ENCODE measurements at places on chromosomes 1 and 21. TPM values are rescaled to one million over a fixed set of nuclear protein-coding genes. Genes with fewer than 3 reads are reported as not detected.

The LAX1 gene
- not detected for total RNA-seq

The PEAR1 gene
- 13.7 TPM for total RNA-seq

The APCS gene
- not detected for total RNA-seq

The FTCD gene
- total RNA-seq, result 4.1 TPM

The ADCY10 gene
- total RNA-seq, result 0.07 TPM

GRCh38 chr1:117930484-117930883, 945 bp downstream of the WDR3 start:
- peak overlapping the region; percentile 98 for H3K4me3 ChIP-seq
- DNase-seq, result no peak
- peak overlapping the region; percentile 97 for H3K27ac ChIP-seq
- H3K36me3 ChIP-seq, result peaks cover 1% of the 10 kb centered on the region
- no peaks in the 10 kb centered on the region for H3K27me3 ChIP-seq
- H3K4me1 ChIP-seq, result peaks cover 40% of the 10 kb centered on the region

DNA sequence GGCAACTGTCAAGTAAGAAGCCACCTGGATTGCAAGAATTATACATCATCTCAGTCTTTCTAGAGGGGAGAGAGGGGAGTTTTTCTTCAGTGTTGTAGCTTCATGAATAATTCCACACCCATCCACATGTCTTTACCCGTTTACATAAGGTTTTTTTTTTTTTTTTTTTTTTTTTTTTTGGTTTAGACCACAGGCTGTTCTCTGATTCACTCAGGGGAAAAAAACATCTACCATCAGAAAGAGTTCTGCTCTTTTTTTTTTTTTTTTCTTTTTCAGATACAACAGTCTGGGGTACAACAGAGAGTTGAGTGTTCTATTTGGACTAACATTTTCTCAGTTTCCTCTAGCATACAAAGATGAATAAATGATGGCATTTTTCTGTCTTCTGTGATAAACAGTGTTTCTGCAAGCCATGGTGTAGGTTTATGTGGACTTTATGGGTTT, 4.9 kb upstream of the KIF14 start:
- no peaks in the 10 kb centered on the region for H3K36me3 ChIP-seq
- H3K4me1 ChIP-seq, result peaks cover 13% of the 10 kb centered on the region
- H3K27ac ChIP-seq, result peak overlapping the region; percentile 57
- no peaks in the 10 kb centered on the region for H3K27me3 ChIP-seq

DNA sequence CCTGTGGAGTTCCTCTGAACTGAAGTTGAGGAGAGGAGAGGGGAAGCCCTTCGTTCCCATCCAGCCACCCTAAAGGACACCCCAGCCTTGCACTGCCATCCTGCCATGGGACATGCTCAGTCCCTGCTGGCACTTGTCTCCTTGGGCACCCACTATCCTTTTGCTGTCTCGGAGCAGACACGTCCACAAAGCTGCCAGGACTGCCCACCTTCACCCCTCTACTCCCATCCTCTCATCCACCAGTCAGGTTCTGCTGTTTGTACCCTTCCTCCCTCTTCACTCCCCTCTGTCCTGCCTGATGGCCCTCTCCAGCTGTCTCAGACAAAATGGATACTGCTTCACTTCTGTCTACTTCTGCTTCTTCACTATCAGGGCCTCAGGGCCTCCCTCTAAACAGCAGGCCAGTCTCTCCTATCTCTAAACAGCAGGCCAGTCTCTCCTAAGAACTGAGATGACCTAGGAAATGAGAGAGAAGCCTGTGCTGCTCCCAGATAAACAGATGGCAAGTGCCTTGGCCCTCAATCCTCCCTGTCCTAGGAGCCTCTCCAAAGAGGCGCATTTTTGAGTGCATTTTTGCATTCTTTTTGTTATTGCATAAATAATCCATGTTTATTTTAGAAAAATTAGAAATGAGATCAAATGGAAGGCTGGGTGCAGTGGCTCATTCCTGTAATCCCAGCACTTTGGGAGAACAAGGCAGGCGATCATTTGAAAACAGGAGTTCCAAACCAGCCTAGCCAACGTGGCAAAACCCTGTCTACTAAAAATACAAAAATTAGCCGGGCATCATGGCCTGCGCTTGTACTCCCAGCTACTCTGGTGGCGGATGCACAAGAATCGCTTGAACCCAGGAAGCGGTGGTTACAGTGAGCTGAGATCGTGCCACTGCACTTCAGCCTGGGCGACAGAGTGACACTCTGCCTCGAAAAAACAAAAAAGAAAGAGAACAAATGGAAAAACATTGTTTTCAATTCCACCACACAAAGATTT, 4.4 kb upstream of the PYCR2 start:
- no peaks in the 10 kb centered on the region for H3K27me3 ChIP-seq
- H3K36me3 ChIP-seq, result no peaks in the 10 kb centered on the region
- peaks cover 8% of the 10 kb centered on the region for H3K4me1 ChIP-seq
- no peak overlapping the region for H3K27ac ChIP-seq
- no peak overlapping the region for H3K4me3 ChIP-seq

DNA sequence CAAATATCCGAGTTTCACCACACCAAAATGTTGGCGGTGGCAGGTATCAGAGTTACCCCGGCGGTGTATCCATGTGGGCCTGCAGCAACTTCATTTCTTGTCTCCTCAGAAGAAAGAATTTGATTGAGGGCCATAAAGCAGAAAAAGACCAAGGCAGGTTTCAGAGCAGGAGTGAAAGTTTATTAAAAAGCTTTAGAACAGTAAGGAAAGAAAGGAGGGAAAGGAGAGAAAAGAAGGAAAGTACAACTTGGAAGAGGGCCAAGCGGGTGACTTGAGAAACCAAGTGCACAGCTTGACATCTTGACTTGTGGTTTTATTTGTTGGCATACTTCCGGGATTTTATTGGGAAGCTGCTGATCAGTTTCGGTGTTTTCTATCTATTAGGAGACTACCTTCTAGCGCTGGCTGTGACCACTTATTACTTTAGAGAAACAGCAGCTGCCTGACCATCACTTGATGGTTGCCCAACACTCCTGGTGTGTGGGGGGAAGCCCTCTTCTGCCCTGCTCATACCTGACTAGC, 75.5 kb upstream of the RAB3GAP2 start:
- peaks cover 4% of the 10 kb centered on the region for H3K4me1 ChIP-seq
- no peak overlapping the region for H3K27ac ChIP-seq
- H3K36me3 ChIP-seq, result no peaks in the 10 kb centered on the region
- DNase-seq, result no peak

DNA sequence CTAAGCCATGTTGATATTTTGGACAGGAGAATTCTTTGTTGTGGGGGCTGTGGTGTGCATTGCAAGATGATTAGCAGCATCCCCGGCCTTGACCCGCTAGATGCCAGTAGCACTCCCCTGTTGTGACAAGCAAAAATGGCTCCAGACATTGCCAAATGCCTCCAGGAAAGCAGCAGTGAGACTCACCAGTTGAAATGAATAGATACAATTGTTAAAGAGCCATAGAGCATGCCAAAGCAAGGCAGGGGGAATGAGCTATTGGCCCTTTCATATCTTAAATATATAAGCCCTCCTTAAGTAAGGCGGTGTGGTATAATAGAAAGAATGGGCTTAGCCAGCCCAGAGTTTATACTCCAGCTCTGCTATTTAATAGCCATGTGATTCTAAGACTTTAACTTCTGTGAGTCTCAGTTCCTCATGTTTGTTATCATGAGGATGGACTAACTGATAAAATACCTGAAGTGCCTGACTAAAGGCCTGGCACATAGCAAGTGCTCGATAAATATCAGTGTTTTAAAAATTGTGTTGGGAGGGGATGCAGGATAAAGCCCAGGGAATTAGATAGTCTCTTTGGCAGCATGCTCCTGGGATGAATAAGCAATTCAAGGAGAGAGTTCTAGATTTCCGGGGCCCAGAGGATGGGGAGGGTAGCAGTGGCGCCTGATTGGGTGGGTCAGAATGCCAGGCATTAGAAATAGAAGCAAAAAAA, 21.1 kb upstream of the RGS4 start:
- no peak for DNase-seq
- no peaks in the 10 kb centered on the region for H3K4me1 ChIP-seq

DNA sequence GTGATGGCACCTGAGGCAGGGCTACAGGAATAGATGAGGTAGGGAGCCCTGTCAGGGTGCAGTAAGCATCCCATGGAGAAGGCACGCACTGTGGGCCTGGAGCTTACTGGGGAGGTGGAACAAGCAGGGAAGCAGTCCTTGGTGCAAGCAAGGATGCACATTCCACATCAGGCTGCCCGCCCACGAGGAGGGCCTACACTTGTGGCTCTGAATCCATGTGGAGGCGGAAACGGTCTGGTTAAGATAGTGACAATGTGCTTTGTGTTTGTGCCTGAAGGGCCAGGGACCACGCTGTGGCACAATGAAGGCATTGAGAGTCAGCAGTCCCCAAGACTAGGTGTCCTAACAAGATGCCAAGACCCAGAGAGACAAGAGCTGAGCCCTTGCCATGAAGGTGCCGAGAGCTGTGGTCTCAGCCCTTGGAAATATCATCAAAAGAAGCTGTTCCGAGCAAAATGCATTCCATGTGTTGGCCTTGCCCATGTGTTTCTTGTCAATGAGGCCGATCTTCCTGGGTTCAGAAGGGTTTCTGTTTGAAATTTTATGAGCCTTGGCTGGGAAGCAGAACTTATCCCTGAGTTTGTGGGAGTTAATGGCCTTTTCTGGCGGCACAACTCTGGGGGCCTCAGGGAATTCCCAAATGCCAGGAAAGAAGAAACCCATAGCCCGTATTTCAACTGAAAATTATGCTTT, 111.9 kb downstream of the NGF start:
- H3K4me3 ChIP-seq, result no peak overlapping the region
- no peak overlapping the region for H3K27ac ChIP-seq
- H3K4me1 ChIP-seq, result peaks cover 10% of the 10 kb centered on the region
- H3K27me3 ChIP-seq, result no peaks in the 10 kb centered on the region
- no peaks in the 10 kb centered on the region for H3K36me3 ChIP-seq
- no peak for DNase-seq

DNA sequence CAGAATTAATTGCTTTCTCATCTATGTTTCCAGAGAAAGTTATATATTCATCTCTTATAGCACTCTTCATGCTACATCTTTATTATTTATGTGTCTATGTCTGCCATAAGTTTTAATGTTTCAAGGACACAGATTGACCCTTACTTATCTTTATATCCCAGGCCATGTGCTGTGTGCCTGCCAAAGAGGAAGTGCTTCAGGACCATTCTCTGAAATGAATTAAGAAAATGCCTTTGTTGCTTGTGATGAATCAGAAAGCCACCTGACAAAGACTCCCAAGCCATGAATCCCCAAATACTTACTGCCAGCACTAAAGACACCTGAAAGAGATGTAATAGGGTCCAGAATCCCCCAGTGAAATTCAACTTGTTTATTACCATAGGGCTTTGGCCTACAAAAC, 342.1 kb upstream of the C1orf87 start:
- no peak for DNase-seq
- peaks cover 9% of the 10 kb centered on the region for H3K4me1 ChIP-seq
- no peak overlapping the region for H3K4me3 ChIP-seq
- H3K27ac ChIP-seq, result no peak overlapping the region
- no peaks in the 10 kb centered on the region for H3K27me3 ChIP-seq
- H3K36me3 ChIP-seq, result no peaks in the 10 kb centered on the region

GRCh38 chr1:180231506-180231921, 1.4 kb downstream of the LHX4 start:
- H3K4me1 ChIP-seq, result peaks cover 24% of the 10 kb centered on the region
- H3K36me3 ChIP-seq, result no peaks in the 10 kb centered on the region
- no peak overlapping the region for H3K27ac ChIP-seq

- no peaks in the 10 kb centered on the region for H3K27me3 ChIP-seq
- H3K4me1 ChIP-seq, result peaks cover 10% of the 10 kb centered on the region
- peak overlapping the region; percentile 6 for H3K27ac ChIP-seq
- H3K4me3 ChIP-seq, result no peak overlapping the region
Observed at GRCh38 chr1:33276573-33277298, 20.4 kb downstream of the ZNF362 start.

- peaks cover 2% of the 10 kb centered on the region for H3K27me3 ChIP-seq
- DNase-seq, result no peak
- H3K4me3 ChIP-seq, result no peak overlapping the region
- no peaks in the 10 kb centered on the region for H3K4me1 ChIP-seq
Observed at GRCh38 chr1:30535595-30536325, 187.6 kb downstream of the MATN1 start.

DNA sequence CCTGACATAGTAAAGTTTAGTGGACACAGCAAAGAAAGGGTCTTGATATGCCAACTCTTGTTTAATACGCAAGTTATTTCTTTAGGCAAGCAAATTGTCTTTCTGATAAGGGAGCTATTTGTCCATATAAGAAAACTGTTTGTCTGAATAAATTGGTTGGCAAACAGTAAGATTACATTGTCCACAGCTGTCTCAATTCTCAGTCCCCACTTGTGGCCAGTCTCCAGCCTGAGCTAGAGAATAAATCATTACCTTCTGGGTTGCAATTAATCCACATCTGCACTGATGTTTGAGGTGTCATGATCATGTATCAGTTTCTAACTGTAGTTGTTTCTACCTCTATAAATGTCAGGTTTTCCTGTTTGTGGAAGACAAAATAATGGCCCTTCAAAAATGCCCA, 60.0 kb upstream of the TNR start:
- no peaks in the 10 kb centered on the region for H3K36me3 ChIP-seq
- no peak for DNase-seq
- no peak overlapping the region for H3K4me3 ChIP-seq
- no peak overlapping the region for H3K27ac ChIP-seq
- no peaks in the 10 kb centered on the region for H3K4me1 ChIP-seq

GRCh38 chr1:110130989-110131388, 18.7 kb downstream of the UBL4B start:
- H3K27ac ChIP-seq, result no peak overlapping the region
- H3K36me3 ChIP-seq, result no peaks in the 10 kb centered on the region

DNA sequence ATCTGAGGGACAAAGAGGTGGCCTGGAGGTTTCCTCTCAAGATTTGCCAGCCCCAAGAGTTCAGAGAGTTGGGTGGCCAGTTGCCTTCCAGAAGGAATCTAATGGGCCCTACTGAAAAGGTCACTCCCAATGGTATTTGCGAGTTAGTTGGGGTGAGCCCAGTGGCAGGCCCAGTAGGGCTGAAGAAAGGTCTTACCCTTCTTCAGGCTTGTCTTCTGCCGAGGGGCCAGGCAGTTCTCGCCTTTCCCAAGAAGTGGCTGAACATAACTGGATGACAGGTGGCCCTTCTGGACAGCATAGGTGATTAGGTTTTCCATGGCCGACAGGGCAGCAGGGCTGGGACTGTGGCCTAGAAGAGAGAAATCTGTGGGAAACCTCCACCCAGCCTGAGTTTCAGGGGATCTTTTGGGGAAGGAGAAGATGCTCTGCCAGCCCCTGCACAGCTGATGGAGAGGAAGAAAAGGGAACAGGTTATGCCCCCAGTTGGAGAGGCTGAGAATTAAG, 7.2 kb downstream of the PGLYRP4 start:
- no peak overlapping the region for H3K27ac ChIP-seq
- H3K4me3 ChIP-seq, result no peak overlapping the region
- H3K27me3 ChIP-seq, result peaks cover 40% of the 10 kb centered on the region
- no peaks in the 10 kb centered on the region for H3K36me3 ChIP-seq

Data from chondrocyte (in vitro differentiated cells).